ENCODE measurements at places on chromosomes 12 and 14. TPM values are rescaled to one million over a fixed set of nuclear protein-coding genes. Genes with fewer than 3 reads are reported as not detected.

Gene HOXC9
- total RNA-seq, result 1.1 TPM

Gene DHRS4
- total RNA-seq, result 22.0 TPM

Gene DCP1B
- total RNA-seq, result 19.8 TPM

Gene SOAT2
- 0.13 TPM for total RNA-seq

Gene BCL2L2
- 27.9 TPM for total RNA-seq

Gene PCED1B
- 2.8 TPM for total RNA-seq

Gene NELL2
- total RNA-seq, result 1.9 TPM

Gene NEUROD4
- total RNA-seq, result not detected

Gene OAS1
- total RNA-seq, result 5.4 TPM

Gene TRPV4
- 3.7 TPM for total RNA-seq

Gene NT5DC3
- total RNA-seq, result 9.1 TPM

Gene BBOF1
- 8.4 TPM for total RNA-seq

Gene CNTN1
- total RNA-seq, result 20.7 TPM

Gene CPNE8
- total RNA-seq, result 8.8 TPM

Gene PLBD2
- 38.7 TPM for total RNA-seq

Gene BLTP3B
- 22.2 TPM for total RNA-seq

All from mesothelial cell of epicardium (in vitro differentiated cells).